ENCODE measurements at places on chromosomes 4 and X.
A peak's percentile ranks its signal among the peaks of the same experiment; 100 is the strongest.

- DNase-seq: no peak
These were observed 502.9 kb upstream of the SLIT2 start for GRCh38 chr4:19748519-19749479.

DNA sequence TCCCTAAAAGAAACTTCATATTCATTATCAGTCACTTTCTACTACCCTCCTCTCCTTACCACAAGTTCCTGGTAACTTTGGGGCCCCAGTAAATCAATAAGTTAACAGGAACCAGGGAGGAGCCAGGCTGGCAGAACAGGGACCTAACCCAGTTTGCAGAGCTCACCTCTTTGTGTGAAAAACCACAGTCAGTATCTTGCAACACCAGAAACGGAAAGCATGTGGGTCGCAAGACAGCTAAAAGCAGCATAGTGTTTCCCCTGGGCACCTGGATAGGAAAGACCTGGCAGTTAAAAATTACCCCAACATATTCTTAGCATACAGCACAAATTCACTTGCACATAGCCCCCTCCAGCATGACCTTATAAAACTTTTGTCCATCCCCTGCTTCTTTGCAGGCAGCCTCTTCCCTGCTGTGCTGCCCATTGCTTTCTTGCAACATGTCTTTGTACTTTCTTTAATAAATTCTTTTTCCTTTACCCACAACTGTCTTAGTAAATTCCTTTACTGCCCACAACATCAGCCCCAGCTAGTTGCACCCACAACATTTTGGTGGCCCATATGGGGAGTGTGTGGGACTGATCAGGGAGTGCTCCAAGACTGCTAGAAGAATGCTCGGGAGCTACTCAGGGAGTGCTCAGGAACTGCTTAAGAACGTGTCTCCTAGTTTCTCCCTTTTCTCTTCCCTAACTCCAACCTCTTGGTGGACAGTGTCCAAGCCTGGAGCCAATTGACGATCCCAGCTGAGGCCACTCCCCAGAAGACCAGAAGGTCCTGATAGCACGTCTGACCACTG is 83.4 kb downstream of the MSN start:
- DNase-seq: no peak

- no peak for DNase-seq
These were observed 10.4 kb upstream of the DRD5 start for GRCh38 chr4:9771034-9771433.

DNA sequence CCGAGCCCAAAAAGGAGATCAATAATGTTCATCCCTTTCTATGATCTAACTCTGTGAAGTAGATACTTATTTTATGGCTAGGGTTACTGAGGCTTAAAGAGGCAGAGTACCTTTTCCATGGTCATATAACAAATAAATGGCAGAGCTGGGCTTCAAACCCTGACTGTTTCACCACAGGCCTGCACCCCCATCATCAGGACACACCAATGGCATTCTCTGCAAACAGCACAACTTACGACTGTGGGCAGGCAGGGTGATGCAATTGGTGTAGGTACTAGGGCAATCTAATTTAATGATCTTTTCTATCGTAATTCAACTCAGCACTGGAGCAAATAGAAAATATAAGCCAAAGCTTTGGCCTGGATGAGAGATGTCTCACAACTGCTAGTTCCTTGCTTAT is 118.8 kb upstream of the CBR4 start:
- no peak for DNase-seq

DNA sequence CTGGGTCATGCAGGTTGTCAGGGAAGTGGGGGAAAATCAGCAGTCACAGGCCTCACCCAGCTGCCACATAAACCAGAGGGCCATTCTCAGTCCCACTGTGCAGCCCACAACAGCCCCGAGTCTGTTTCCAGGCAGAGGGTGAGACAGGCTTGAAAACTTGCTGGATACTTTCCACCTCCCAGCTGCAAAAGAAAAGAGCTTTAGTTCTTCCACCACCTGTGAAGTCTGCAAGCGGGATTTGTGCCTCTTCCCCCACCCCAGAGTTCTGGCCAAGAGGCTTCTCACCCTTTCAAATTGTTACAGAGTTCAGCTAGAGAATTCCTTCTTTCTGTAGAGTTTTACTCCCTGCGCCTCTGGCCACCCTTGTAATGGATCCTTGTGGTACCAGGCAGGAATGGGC is 115.5 kb upstream of the ZDHHC15 start:
- no peak for DNase-seq

DNA sequence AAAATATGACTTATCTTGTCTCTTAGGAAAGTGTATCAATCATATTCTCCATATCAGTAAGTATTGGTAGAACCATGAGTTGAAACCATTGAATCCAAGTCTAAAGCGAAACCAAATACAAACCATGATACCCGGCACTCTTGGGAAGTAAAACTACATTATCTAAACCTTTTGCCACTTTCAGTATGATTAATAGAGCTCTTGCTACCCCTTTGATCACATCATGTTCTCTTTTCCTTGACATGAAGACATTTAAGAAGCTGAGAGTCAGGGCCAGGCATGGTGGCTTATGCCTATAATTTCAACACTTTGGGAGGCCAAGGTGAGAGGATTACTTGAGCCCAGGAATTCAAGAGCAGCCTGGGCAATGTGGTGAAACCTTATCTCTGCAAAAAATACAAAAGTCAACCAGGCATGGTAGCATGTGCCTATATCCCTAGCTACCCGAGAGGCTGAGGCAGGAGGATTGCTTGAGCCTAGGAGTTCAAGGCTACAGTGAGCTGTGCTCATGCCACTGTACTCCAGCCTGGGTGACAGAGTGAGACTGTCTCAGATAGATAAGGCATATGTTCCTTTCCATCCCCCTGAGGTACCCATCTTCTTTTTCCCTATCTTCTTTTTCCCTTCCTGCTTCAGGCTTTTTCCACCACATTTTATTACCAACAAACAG is 45.4 kb downstream of the CEP135 start:
- DNase-seq: no peak

DNA sequence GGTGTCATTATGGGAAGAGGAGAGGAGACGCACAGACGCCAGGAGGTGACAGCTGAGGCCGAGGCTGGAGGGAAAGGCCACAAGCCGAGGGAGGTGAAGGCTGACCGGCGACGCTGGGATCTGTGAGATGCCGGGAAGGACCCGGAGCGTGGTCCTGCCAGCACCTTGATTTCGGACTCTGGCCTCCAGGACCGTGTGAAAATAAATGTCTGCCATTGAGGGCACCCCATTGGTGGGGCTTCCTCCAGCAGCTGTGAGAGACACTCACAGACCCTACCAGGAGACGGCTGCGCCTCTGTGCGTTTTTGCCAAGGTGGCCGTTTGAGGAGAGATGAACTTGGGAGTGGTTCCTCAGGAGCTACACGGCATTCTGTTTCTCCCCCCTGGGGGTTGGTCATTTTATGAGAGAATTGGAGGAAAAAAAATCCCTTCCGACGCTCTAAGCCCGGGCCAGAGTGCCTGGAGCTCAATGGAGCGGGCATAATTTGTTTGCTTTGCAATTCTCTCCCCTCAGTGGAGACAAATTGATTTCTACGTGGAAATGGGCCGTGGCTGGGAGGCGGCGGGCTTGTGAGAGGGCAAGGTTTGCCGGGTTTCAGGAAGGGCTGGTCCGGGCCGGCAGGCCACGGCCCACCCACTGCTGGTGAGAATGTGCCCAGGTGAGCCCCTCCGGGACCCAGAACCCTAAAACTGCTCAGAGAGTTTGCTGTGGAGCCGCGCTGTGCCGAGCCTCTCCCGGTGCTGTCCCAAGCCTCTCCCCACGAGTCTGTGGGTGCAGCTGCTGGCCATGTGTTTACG is 53.9 kb downstream of the CPZ start:
- no peak for DNase-seq

GRCh38 chr4:185464887-185465286 is 6.6 kb downstream of the CCDC110 start:
- no peak for DNase-seq

- no peak for DNase-seq
These were observed 13.2 kb downstream of the GPC4 start for GRCh38 chrX:133402042-133402453.

GRCh38 chr4:138977524-138977923 is 38.1 kb upstream of the NOCT start:
- no peak for DNase-seq

DNA sequence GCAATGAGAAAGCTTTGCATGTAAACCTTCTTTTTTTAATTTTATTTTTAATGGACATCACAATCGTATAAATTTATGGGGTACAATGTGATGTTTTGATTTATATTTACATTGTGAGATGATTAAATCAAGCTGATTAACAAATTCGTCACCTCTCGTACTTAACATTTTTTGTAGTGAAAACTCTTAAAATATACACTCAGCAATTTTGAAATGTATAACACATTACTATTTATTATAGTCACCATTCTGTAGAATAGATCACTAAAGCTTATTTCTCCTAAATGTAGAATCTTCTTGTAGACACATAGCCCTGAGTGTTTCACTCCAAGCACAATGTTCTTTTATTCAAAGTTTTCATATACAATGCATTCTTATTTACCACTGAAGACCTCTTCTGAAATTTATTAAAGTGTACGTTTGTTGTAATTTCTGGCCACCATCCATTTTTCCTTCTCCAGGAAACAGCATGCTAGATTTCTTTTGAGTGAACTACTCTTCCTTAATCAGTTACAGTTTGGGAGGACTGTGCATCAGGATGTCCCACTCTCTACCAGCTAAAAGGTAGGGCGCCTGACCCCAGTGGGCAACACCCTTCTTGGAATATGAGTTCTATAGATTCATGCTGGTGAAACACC is 4.4 kb upstream of the RBBP7 start:
- no peak for DNase-seq

DNA sequence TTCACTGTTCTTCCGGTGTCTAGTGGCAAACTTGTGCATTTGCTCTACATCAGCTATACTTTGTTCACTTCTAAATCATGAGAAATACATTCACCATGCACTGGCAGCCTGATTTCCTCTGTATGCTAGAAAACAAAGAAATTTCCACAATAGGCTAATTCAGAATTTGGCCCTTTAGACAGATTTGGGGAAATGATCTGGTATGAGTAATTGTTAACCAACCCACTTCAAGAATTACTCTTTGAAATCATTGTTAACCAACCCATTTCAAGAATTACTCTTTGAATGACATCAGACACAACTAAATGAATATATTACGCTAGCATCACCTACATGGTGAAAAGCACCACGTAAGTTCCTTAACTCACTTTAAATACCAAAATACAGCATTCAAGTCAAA is 14.6 kb downstream of the APBB2 start:
- no peak for DNase-seq

DNA sequence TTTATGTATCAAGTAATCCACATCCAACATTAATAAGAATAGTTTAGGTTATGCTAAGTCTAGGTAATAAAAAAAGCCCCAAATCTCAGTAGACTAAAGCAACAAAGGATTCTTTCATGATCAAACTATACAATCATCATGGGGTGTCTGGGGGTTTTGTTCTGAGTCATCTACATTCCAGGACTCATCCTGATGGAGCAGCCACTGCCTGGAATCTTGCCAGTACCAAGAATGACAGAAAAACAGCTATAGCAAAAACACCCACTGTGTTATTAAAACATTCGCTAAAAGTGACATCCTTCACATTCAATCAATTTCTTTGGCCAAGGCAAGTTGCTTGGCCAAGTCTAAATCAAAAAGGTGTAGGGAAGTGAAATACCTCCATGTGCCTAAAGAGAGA is 3.9 kb upstream of the ARHGEF38 start:
- no peak for DNase-seq

DNA sequence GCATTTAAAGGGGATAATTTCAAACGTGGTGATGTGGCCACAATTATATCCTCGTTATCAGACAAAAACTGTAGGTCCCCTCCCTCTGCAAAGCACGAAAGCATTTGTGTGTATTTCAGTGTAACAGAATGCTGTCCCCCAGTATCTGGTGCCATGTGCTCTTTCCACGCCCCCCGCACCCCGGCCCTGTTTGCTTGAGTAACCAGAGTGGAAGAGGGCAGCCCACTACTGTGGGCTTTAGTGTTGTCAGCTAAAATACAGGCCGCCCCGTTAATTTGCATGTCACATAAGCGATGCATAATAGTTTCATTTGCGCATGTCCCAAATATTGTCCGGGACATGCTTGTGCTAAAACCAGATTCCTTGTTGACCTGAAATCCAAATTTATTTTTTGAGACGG is 110.1 kb downstream of the PHKA2 start:
- DNase-seq: no peak

DNA sequence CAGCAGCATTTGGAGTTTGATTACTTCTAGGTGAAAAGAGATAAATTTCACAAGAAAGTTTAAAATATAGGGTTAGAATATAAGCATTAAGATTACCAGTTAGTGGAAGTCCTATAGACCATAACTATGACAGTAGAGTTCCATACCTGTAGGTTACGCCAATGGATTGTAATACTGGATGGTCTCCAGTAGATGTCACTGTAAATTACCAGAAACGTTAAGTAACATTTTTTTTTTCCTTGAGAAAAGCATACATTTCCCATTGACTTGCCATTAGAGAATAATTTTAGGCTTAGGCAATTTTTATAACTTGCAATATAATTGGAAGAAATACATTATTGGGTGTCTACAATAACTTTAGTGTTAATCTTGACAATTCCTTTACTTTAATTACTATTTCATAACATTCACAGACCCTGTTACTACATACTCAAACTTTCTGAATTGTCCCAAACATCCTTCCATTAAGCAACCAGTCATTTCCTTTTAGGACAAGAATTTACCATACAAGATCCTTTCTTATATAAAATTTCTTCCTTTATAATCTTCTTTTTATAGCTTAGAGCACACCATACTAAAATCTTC is 304.1 kb upstream of the TECRL start:
- no peak for DNase-seq

DNA sequence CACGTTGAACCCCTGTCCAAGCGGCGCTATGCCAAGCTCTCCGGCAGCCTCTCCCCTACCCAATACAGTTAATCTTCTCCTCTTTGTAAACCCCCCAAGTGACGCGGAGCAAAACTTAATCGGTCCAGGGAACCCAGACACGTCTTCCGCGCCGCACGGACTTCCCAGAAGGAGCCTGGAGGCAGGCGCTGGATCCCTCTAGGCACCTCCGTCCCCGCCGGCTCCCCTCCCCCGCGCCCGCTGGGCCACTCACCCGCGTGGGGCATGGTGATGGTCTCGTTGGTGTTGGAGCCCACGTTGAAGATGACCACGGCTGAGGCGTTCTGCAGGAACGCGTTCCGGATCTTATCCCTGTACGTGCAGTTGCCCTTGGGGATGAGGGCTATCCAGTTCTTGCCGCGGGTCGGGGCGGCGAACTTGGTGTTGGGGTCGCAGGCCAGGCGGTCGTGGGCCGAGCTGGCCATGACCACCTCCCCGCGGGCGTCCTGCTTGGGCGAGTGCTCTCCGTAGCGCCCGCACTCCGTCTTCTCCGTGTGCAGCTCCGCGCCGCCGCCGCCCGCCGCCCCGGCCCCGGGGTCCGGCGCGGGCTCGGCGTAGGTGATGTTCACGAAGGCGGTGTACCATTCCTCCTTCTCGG is 1.1 kb downstream of the RNF150 start:
- DNase-seq: peak; percentile 64

DNA sequence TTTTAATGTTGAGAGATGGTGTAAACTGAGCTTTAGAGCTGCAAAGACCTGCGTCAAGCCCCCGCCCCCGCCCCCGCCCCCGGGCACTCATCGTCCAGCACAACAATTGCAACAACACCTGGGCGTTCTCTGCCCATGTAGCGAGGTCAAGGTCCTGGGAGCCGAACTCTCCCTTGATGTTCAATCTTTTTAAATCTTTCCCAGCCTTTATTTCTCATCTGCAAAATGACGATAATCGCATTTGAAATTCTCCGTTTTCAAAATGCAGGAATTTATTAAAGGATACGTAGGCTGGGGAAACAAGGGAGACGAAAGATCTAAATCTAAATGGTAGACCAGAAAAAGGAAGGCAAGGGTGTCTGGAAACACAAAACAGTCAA is 648 bp upstream of the MSMO1 start:
- DNase-seq: no peak
